ENCODE measurements at places on chromosomes 1 and 21.

- DNase-seq, result no peak
Measured at GRCh38 chr21:38859852-38860251, 54.1 kb downstream of the ETS2 start.

GRCh38 chr1:1273512-1274298 lies at the start of gene UBE2J2:
UBE2J2 (minus strand) TSS chr1:1273854; CDS start chr1:1267992, 5,862 bp downstream.
- DNase-seq, result peak; percentile 87

DNA sequence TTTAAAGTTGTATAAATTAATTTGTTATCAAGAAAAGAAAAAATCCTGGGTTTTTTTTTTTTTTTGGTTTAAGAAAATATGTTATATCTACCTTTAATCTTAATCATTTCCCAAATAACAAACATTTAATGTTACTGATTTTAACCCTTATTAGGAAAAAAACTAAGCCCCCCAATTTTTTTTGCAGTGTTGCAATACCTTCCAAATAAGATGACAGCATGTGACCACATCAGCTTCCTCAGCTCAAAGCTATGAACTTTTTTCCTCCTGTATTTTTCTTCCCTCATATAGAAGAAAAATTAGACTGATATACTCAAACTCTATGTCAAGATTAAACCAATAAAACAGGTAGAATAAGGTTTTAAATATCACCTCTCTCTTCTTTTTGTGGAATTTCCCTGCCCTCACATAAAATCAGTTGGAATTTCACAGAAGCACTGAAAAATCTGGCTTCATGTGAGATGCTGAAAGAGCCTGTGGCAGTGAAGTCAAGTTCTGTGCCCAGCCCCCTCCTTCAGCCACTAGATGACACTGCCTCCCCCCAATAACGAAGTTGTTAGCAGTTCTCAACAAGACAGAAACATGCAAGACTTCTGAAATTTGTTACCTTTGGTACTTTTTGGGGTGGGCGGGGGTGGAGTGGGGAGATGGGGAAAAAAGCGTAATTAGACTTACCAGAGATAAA lies 9.6 kb upstream of the SMYD2 start:
- no peak for DNase-seq

DNA sequence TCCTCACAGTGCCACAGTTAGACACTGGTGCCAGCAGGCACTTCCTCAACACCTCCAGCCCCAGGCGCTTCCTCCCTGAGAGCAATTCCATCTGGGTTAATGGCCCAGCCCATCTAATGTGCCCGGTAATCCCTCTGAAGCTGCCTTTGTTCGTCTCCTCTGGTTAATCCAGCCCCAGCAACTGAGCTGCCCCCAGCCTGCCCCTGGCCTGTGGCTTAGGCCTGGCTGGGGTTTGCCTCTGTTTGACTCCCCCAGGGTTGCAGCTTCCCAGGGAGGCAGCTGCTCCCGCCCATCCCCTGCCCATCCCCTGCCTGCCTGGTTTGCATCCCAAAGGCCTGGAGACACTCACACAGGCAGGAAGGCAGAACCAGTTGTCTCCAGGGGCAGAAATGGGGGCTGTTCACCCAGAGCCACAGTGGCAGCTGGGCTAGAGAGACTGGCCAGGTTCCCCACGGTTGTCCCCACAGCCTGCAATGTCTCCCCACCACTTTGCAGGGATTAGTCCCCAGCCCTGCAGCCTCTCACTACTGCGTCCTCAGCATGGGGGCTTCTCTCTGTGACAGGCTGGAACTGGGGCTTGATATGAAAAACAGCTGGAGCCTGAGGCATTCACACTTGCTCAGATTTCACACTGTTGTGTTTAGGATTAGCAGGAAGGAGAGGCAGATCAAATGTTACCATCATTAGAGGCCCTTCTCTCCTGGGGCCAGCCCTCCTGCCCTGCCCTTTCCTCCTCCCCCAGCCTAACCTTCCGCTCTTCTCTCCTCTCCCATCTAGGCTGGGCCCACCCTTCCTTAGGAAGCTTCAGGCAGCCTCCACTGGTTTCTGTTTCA lies 120.2 kb downstream of the TLR5 start:
- no peak for DNase-seq

DNA sequence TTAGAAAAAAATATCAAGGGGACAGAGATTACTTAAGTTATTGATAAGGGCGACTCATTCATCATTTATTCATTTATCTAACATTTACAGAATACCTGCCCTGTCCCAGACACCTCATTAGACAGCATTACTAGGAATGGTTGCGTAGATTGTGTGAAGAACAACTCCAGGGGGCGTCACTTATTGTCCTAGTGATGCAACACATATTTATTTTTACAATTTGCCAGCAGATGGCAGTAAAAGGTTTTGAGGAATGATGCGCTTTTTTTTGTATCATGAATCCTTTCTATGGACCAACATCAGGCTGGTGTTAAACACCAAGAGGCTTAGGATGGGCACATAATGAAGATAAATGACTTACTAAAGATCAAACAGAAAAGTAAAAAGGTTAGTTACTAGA lies 5.5 kb downstream of the NCAM2 start:
- DNase-seq, result no peak

- no peak for DNase-seq
Measured at GRCh38 chr21:22743085-22743484, 1744.9 kb downstream of the NCAM2 start.

GRCh38 chr1:182493063-182493462 lies 43.1 kb downstream of the RGSL1 start:
- no peak for DNase-seq

DNA sequence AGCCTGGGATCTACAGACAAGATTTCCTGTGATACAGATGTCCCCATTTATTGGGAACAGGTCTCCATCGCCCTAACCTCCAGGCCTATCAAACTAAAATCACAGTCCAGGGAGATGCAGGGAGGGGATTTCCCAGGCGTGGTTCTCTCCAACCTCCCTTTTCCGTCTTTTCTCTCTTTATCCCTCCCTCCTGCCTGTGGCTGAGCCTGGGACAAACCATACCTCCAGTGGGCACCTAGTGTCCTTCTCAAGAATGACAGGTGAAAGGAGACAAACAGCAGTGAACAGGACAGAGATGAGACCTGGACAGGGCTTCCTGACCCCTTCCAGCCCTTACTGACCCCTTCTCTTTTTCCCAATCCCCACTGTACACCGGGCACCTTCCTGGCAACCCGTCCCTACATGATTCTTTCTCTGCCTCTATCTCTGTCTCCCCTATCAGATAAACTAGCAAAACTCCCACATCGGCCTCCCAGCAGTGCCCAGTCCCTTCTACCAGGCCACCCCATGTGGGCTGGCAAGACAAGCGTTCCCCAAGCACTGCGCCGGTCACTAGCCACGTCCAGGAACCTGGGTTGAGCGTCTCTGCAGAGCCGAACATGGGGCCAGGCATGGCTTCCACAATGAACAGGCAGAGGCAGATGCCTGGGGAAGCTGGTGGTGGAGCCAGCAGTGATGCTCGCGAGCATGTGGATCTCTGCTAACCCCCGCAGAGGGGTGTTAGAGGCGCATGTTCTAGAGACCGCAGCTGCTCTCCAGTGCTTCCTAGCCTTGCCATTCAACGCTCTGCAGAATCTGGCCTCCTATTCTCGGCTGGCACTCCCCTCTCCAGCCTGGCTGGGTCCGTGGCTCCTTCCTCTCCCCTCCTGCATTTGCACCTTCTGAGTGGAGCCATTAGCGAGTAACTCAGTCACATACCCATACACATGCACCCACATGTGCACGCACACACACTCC lies 54.7 kb downstream of the ELK4 start:
- no peak for DNase-seq

GRCh38 chr1:3581296-3582036 lies 29.8 kb downstream of the MEGF6 start:
- DNase-seq, result no peak

DNA sequence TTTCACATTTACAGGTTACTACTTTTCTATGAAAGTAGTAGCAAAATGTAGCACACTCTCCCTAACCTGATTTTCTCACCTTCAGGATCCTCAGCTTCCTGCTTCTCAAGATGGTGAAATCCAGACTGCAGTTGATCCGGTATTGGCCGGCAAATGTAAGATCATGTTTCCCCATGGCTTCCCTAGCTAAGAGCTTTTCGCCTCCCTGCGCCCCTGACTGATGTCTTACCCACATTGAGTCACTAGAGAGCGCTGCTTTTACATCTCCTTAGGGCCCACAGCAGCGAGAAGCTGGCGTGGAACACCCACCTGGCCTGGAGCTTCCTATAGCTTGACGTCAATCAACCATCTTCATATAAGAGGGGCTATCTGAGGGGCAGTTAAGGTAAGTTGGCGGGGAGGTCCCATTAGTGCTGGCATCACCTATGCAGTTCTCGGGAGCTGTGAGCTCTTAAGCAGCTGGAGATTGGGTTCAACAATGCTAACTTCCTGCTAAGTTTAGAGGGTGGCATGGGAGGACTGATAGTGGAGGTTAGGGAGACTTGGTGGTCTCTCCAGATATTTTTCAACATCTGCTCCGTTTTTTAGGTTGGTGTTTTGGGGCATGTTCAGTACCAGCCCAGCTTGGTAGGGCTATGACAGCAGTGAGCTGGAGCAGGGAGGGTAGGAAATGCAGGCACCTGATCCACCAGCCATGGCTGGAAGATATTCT lies 5.5 kb downstream of the PTPN7 start:
- DNase-seq, result peak; percentile 52

GRCh38 chr1:23817633-23818032 lies 7.6 kb downstream of the HMGCL start:
- DNase-seq, result no peak

DNA sequence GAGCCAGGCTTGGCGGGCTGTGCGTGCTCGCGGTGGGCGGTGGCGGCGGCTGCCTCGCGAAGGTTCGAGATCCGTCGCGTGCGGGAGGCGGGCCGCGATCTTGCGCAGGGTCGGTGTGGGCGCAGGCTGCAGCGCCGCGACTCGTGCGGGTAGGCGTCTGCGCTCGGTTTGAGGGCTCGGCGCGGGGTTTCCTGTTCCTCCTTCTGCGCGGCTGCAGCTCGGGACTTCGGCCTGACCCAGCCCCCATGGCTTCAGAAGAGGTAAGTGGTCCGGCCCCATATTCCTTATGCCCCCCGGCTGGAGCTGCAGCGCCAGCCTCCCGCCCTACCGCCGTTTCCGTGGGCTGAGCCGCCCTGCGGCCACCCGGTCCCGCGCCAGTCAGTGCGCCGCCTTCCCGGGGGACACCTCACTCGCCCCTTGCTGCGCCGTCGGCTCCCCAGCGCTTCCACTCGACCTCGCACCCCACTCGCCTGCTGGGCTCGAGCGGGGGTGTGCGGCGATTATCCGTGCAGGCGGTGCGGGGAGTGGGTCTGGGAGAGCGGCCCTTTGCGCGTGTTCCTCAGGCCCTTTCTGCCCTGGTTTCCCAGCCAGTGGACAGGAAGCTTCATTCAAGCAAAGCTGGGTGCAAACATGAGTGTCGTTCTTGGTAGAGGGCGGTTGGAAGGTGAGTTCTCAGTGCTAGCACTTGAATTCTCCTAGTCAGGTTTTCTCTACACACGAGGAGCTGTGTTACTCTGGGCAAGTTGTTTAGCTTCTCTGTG lies at the start of gene CACYBP:
TSS of gene CACYBP (plus strand) at position 12 of the 761 bp plus-strand sequence. CDS start at position 246, 234 bp downstream.
- DNase-seq, result no peak

DNA sequence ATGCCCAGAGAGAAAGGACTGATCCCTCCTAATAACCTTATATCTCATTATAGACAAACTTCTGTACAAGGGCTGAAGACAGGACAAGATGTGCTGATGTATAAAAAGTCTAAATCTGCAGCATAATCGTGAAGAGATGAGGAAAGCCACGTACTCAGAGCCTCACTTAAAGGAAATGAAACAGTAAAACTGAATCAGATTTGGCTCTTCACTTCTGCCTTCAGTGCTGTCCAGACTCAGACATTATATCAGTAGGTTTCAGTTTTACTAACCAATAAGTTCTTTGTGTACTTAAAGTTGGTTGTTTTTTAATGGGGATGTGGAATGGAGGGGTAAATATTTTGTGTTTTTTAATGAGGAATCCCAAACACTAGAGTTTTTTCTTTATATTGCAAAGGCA lies 45.3 kb upstream of the RGS1 start:
- no peak for DNase-seq

DNA sequence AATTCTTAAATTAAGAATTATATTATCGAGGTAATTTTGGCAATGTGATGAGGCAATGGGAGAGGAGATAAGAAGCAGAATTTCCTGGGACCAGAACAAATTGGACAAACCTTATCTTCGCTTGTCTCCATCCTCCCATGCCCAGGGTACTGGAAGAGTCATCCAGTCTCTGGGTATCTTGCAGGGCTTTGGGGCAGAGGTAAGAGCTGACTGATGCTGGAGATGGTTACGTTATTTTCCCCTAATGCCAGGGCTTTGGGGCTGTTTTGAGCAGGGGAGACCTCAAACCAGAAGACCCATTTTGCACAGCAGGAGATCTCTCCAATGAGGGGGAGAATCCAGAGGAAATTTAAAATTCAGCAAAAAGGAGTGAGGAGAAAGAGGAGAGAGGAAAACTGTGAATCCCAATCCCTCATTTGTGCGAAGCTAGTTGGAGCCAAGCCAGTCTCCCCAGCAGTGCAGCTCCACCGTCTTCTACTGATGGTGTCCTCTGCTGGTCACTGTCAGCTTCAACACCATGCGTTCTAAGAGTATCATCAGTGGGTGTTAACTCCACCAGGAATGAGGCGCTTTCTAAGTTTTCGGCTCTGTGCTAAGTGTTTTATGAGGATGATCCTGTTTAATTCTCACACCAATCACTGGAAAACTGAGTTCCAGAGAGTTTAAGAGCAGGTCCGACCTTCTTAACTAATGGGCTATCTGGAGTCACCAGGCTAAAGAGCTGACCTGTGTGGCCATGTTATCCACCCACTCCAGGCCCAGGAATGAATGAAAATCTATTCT lies 86.8 kb upstream of the CD34 start:
- DNase-seq, result no peak

Data from naive thymus-derived CD4-positive, alpha-beta T cell (primary cell).